ENCODE measurements at places on chromosomes 11 and 22.

GRCh38 chr11:19957294-19957943 is 202.9 kb downstream of the DBX1 start:
- DNase-seq: no peak

GRCh38 chr11:90176069-90176468 is 41.6 kb downstream of the NAALAD2 start:
- DNase-seq: no peak

- DNase-seq: peak; percentile 53
These were observed 7.4 kb upstream of the PMM1 start for GRCh38 chr22:41596776-41597634.

DNA sequence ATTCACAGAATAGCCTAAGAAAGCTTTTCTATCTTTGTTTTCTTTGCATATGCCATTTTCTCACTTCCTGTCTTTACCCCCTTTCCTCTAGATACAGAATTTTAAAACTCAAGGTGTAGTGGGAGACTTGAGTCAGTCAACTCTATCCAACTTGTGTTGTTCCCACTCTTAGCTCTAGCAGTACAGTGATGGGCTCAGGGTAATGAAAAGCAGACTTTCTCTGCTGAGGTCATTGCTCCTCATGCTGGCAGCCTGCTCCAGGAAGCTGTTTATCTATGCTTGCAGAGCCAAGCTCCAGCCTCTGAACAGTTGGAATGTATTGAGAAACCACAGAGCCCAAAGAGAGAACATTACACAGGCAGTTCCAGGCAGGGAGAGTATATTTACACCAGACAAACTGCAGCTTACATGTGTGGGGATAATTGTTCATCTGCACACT is 68.1 kb downstream of the CSTPP1 start:
- peak; percentile 22 for DNase-seq

Data from NAMALWA (cell line).